ENCODE measurements at places on chromosomes 1 and 21.

GRCh38 chr1:87399701-87400100 lies 71.0 kb downstream of the LMO4 start:
- no peak for DNase-seq

DNA sequence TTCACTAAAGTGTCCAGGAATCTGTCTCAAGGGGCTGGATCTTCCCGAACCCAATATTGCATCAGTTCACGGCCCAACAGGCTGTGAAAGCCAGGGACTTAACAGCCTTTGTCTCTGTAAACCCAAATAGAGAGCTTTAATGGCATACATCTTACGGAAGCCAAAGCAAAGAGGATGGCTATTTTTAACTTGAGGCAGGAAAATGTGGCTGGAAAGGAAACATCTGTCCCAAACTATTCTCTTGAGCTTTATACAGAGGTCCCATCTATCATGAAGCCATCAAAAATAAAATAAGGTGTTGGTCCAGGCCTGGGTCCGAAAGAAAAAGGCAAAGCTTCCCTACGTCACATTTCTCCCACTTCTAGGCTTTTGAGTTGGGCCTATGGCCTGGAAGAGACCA lies 7.7 kb upstream of the CD34 start:
- no peak for DNase-seq

GRCh38 chr1:64459743-64460142 lies 10.2 kb upstream of the CACHD1 start:
- DNase-seq = no peak

GRCh38 chr1:6794164-6794563 lies 8.9 kb downstream of the CAMTA1 start:
- DNase-seq = no peak

GRCh38 chr1:31818206-31818605 lies 2.4 kb upstream of the SPOCD1 start:
- no peak for DNase-seq

DNA sequence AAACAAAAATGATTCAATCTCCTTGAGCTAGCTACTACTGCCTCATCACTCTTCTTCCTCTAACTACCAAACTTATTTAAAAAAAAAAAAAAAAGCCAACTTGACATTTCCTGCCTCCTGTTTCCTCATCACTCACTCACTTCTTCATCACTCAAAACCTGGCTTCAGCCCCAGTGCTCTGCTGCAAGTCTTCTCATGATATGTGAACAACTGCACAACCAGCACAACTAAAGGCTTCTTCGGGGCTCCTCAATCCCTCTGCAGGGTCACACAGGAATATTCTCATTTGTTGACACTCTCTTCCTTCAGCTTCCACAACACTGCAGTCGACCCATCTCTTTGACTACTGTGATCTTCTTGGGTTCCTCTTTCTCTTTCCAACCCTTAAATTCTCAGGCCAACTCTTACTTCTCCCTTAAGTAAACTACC lies 7.6 kb downstream of the MTF1 start:
- DNase-seq = no peak

GRCh38 chr1:167974698-167975097 lies 37.8 kb upstream of the MPC2 start:
- DNase-seq = no peak

DNA sequence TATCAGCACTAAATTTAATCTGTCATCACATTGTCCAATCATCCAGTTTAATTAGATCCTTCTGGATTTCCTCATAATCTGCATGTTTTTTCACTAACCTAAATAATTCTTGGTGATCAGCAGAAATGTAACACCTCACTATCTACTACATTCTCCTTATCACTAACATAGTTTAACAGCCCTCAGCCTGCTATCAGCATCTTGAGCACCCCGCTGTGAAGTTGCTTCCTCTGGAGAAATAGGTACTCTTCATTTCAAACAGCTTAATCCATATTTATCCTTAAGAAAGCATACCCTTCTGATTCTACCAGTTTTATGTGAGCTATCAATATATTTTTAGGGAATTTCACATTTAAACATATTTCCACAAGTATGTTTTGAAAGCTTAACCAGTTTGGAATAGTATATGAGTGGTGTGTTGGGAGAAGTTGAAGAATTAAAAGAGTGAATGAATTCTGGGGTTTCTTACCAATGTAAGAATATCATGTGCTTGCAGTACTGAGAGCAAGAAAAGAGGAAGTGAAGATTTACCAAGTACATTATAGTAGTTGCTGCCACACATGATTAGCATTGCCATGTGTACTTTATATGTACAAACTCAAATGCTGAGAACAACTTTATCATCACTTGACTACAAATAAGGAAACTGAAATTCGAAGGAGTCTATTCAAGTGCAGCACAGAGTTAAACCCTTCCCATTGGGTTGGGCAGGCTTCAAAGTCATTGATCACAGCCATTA lies 771.1 kb upstream of the ADGRL4 start:
- no peak for DNase-seq

- DNase-seq = no peak
Measured at GRCh38 chr1:48773133-48773532, 3.6 kb downstream of the BEND5 start.

GRCh38 chr1:157199421-157199755 lies 61.2 kb upstream of the ETV3 start:
- DNase-seq = no peak

DNA sequence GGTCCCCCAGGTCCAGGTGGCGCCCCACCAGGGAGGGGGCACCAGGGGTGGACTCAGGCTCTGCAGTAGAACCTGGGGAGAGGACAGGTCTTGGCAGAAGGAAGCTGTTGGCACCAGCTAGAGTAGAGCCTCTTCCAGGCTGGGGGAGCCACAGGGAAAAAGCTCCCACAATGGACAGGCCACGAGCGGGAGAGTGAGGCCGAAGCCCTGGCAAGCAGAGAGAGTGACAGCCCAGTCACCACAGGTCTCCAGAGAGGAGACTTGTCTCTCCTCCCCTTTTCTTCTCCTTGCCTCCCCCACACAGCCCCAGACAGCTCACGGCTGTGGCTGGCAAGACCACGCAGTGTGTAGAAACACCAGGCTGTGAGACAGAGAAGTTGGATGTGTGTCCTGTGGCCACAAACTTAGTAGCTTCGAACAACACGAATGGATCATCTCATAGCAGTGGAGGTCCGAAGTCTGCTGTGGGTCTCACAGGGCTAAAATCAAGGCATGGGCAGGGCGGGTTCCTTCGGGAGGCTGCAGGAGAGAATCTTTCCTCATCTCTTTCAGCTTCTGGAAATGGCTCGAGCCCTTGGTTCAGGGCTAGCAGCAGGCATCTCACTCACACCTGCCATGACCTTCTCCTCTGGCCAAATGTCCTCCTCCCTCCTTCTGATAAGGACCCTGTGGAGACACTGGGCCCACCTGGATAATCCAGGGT lies 3.3 kb downstream of the KRTAP12-4 start:
- no peak for DNase-seq

DNA sequence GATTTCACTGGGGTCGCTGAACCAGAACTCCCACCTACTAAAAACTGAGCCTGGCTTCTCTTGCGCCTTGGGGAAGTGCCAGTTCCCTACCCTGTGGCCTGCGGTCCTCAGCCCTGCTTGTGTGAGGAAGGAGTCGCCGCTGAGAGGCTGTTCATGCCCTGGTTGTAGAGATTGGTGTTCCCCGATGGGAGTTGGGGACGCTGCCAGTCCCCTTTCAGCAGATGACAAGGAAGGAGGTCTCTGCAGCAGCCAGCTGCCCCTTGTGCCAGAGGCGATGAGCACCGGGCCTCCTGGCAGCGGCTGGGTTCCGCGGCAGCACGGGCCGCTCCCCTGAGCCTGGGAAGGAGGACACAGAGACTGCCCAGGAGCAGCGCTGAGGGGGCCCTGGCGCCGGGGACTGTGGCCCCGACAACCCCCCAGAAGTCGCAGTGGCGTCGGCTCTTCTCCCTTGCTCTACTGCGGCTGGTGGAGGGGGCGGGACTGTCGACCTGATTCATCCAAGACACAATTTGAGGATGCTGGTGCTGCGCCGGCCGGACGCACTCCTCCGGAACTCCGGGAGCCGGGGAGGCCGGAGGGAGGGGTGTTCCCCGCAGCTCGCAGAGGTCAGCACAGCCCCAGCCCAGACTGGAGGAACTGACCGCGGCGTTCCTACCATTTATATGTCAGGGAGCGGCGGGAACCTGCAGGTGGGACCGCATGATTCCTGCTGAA lies 12.0 kb upstream of the ADORA3 start:
- DNase-seq = no peak

GRCh38 chr1:102942324-102942723 lies 166.0 kb downstream of the COL11A1 start:
- DNase-seq = no peak

- DNase-seq = no peak
Measured at GRCh38 chr1:54227091-54227602, 27.2 kb downstream of the MRPL37 start.
